ENCODE measurements at places on chromosomes 4 and X.

- no peak for DNase-seq
Measured at GRCh38 chrX:40439625-40440532, 140.9 kb upstream of the ATP6AP2 start.

DNA sequence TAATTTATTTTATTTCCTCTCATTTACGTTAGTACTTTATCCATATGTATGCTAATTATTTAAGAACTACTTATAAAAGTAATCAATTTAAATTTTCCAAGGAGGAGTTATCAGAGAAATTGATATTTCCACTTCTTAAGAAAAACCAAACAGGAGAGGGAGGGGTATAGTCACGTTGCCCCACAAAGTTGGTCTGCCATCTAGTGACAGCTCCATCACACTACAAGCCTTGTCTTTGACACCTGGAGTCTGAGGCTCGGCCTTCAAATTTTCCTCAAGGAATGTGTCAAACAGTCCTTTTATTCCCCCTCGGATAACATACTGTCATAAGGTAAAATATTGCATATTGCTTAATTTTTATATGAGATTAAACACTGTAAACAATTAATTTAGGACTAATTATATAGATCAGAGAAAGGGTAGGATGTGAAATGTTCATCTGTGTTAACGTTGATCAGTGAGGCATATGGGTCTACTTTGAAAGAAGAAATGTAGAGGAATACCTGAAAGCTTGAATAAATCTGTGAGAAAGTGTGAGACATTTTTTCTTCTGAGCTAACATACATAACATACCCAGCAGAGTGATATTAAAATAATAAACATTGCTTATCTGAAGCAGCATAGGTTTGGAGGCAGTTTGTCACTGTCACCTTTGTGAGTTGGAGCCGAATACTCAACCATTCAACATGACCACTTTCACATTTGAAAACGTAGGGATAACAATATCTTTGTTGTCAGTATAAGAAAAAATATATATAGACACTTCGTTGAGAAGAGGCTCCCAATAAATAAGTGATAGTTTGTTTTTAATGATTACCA is 114.4 kb downstream of the GLRA3 start:
- DNase-seq = no peak

- no peak for DNase-seq
Measured at GRCh38 chr4:3115637-3116270, 41.3 kb downstream of the HTT start.

DNA sequence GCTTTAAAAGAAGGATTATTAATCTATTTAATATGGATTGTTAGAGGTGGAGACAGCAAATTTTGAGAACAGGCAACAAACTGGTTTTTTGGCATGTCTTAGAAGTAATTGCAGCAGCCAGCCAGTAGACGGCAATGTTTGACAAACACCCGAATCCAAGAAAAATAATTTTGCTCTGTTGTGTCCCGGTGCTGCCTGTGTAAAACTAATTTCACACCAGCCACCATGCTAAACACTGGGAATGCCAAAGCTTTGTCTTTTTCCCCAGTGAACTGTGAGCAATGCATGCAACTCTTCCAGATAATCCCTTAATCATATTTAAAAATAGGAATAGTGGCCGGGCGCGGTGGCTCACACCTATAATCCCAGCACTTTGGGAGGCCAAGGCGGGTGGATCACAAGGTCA is 25.9 kb downstream of the SMIM31 start:
- DNase-seq = no peak

DNA sequence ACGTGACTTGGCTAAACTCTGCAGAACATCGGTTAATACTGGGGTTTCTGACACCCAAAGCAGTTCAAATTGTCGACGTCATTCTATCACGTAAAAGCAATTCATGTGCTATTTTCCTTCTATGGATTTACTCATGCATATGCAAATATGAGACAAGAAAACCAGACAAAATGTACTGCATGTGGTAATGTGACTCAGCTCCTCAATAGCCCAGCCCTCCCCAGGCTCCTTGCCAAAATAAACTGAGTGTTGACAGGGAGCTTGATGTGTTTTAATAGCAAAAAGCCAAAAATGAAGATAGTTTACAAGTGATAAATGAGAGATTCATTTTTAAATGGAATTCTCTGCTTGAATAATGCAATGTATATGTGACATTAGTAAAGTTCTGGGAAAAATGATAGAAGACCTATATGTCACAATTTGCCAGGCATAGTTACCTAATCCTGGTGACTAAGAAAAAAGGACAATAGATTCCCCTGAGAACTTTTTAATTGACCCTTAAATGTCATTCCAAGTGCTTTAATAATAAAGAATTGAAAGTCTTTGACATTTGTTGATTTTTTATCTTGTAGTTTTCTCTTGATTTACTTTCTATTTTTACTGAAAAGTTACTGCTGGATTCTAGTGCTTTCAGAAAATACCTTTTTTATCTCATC is 1700.6 kb upstream of the TENM3 start:
- DNase-seq = no peak

DNA sequence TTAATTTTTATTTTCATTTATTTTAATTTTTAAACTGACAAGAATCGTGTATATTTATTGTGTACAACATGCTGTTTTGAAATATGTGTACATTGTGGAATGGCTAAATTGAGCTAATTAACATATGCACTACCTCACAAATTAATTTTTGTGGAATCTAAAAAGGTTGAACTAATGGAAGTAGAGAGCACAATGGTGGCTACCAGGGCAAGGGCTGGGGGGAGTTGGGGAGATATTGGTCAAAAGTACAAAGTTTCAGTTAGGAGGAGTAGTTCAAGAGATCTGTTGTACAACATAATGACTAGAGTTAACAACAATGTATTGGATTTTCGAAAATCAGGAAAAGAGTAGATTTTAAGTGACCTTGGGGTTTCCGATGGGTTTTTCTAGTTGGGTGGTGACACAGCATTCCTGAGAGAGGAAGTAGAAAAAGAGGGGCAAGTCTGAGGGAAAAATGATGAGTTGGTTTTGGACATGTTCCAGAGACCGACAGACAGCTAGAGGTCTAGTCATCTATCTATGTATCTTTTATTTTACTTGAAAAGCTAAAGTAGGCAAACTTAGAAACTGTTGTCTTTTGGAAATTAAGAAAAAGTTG is 23.2 kb downstream of the APOO start:
- no peak for DNase-seq

DNA sequence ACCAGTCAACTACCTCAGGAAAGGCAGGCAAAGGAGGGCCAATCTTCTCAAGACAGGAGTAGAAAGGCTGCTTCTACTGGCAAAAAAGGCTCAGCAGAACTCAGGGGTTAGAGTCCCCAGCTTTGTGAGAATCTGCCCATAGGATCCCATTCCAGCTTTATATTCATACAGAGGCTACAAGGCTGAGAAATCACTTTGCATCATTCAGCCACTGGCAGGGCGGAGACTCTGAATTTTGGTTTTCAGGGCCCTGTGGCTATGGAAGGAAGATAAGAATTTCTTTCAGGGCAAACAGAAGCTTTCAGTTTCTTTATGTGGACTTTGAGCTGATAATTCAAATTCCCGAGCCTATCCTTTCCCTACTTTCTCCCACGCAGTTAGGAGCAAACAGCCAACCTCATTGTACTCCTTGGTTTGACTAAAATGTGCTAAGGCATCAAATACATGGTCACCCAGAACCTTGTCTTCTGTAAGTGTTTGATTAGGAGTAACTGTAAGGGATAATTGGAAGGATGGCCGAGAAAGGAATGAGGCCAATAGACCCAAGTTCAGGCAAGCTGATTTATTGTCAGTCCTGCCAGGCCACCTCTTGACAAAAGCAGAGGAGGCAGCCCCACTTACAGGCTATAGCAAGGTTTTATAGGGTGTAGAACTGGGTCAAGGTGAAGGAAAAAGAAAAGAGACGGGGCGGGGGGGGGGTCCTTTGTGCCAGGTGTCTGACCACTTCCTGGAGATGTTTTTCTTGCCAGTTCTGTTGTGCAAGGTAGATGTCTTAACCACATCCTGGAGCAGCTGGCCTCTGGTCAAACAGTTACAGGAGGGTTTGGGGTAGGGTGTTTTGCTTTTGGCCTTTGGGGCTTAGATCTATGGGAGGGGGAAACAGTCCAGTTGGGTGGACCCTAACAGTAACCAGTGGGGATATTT is 165.3 kb upstream of the PPP1R2C start:
- DNase-seq = no peak

DNA sequence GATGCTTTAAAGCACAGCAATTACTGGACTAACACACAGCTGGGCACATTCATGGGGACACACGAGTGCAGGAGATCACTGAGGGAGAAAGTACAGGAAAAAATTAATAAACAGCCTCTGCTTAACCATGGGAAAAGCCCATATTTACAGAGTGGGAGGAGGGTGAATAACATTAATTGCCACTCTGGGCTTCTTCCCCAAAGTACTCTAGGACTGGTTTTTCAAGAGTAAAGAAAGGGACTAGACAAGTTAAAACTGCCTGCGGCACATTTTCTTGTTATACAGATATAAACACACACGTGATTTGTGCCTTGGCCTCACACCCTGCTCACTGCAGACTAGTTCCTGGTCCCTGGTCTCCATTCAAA is 179.7 kb upstream of the TET2 start:
- DNase-seq = no peak

DNA sequence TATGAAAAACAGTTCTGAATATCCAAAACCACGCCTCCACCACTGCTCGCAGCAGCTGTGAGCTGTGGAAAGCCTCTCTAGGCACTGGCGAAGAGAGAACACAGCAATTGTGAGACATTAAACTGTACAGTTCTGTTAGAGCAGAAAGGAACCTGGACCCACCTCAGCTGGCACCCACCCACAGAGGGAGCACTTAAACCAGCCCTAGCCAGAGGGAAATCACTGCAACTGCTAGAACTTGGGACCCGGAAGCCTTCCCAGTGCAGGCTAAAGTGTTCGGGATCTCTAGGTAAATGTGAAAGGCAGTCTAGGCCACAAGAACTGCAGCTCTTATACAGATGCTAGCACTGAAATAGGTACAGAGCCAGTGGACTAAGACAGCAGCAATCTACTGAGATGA is 308.8 kb downstream of the PRR32 start:
- no peak for DNase-seq

GRCh38 chr4:184370711-184371389 is 103.5 kb downstream of the IRF2 start:
- DNase-seq = no peak

GRCh38 chr4:40264995-40265909 is 68.4 kb downstream of the RHOH start:
- DNase-seq = no peak

DNA sequence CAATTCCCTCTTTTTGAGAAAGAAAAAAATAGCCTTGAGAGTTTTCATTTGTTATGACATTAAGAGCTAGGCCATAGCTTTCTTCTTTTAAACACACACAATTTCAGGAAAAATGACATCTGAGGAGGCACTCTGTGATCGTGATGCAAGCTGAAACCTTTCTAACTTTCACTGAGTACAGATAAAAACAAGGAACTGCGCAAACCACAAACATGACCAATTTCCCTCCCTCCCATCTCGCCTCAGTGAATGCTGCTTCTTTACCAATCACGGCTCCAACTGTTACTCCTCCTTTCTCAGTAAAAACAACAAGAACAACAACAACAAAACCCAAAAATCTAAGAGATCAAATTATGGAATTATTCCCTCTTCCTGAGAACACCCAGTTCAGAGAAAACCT is 626.8 kb downstream of the TLL1 start:
- no peak for DNase-seq

GRCh38 chr4:6660430-6660829 is 19.9 kb downstream of the MRFAP1 start:
- DNase-seq = no peak

GRCh38 chrX:11887175-11887574 is 129.1 kb downstream of the MSL3 start:
- DNase-seq = no peak

DNA sequence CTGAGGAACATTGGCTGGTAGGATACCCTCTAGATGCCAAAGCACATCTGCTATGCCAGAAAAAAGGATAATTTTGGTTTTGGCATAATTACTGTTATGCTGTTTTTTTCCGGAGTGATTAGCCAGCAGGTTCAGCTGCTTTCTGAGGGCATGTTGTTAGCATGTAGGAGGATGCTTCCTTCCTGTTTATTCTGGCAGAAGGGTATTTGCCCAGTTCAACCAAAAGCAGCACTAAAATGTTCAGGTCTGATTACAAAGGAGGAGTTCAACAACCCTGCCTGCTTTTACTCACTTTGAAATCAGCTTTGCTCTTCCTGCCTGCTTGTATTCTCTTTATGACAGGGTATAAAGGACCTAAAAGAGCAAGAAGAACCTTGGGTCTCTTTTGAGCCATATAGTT is 21.9 kb downstream of the ERCC6L start:
- DNase-seq = no peak

GRCh38 chr4:68718447-68719074 is 48.1 kb upstream of the UGT2B15 start:
- no peak for DNase-seq

- DNase-seq = no peak
Measured at GRCh38 chrX:129925305-129926092, 19.5 kb downstream of the UTP14A start.

- no peak for DNase-seq
Measured at GRCh38 chr4:54085284-54085683, 14.7 kb upstream of the GSX2 start.

- no peak for DNase-seq
Measured at GRCh38 chrX:134625315-134625718, 33.0 kb downstream of the PLAC1 start.

DNA sequence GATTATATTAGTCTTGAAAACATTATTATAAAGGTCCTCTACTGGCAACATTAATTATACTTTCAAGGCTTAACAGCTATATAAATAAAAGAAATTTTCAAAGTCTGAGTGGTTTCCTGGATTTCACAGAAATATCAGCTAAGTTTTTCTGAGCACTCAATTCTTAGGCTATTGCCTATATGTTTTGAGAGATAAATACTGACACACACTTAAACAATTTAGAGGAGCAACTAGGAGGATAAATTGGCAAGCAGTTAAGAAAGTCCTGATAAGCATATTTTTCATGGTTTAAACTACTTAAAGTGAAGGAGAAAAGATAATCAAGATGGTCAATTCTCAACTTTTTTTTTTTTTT is 2.7 kb upstream of the MGARP start:
- DNase-seq = no peak

DNA sequence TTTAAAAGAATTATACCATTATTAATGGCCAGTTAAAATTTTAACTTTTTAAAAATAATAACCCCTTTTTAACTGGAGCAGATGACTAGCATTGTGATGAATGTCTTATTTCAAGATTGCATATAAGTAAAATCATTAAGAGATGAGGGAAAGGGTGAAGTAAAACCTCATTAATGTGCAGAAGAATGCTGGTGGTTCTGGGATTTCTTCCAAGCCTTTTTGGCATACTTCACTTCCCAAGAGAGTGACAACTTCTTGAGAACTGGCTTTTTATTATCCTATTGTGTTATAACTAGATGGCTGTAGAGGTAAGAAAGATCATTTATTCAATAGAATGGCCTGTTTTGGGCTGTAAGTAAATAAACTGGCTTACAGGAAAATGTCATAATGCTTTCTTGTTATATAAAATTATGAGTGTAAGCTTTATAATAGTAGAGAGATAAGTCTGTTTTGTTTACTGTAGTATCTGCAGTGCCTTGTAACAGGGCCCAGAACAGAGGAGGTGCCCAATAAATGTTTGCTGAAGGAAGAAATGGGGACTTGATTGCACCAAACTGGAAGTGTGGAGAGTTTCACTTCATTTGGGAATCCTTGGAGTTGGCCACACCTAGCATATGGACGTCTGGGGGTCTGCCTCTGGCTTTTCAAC is 242.9 kb upstream of the PITX2 start:
- DNase-seq = no peak

- no peak for DNase-seq
Measured at GRCh38 chr4:35500812-35501211, 743.5 kb downstream of the ARAP2 start.
